Right lung (tissue), 10 donors: ENCODE measurements at places on chromosomes 5 and 9.

DNA sequence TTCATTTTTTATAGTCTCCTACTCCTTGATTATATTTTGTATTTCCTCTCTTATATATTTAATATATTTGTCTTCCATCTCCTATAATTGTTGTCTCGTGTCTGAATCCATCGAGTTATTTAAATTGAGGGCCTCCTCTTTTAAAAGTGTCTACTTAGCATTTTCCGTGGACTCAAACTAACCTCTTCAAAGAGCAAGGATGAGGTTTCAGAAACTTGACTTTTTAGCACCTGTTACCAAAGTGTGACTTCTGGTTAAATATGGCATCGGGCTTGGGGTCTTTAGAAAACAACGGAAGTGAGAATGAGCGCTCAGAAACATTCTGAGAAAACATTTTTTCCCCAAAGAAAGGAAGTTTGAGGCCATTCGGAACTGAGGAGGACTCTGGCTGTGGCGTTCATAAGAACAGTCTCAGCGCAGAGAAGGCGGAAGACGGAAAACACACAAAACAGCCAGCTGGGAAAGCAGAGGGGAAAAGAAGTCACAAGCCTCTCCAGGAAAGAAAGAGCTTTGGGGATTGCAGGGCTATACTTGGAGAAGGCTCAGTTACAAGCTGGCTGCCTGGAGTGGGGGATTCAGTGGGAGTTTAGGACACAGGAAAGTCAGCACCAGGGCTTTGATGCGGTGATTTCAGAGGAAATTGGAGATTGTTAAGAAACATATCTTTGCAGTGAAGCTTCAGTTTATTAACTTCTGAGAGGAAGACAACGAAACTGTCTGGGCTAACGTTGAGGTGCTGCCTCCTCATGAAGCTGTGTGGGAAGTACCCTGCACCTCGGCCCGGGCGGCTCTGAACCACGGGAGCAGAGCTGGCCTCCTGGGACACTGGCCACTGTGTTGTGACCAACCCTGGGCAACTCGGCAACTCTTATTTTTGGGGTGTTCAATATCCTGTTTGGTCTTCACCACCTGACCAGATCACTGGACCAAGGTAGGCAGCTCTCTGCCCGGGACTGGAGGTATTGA is 25.1 kb upstream of the IRX2 start:
- DNase-seq: no peak

- DNase-seq: no peak
These were observed 18.3 kb downstream of the RFX3 start for GRCh38 chr9:3507395-3508077.

DNA sequence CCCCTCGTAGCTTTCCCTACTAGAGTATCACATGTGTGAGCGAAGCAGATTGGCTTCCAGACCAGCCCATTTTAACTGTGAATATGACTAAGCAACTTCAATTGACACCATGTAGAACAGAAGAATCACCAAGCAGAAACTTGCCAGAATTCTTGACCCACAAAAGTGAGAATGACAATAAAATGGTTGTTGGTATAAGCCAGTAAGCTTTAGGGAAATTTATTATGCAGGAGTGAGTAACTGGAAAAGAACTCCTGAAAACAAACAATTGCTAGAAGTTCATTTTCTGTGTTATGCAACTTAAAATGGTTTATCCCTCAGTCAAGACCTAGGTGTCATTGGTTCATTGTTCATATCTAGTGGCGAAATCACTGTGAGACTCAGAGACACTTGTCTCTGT is 303.1 kb downstream of the DMRT2 start:
- no peak for DNase-seq

- no peak for DNase-seq
These were observed 169.9 kb downstream of the CDH9 start for GRCh38 chr5:26868504-26868903.

DNA sequence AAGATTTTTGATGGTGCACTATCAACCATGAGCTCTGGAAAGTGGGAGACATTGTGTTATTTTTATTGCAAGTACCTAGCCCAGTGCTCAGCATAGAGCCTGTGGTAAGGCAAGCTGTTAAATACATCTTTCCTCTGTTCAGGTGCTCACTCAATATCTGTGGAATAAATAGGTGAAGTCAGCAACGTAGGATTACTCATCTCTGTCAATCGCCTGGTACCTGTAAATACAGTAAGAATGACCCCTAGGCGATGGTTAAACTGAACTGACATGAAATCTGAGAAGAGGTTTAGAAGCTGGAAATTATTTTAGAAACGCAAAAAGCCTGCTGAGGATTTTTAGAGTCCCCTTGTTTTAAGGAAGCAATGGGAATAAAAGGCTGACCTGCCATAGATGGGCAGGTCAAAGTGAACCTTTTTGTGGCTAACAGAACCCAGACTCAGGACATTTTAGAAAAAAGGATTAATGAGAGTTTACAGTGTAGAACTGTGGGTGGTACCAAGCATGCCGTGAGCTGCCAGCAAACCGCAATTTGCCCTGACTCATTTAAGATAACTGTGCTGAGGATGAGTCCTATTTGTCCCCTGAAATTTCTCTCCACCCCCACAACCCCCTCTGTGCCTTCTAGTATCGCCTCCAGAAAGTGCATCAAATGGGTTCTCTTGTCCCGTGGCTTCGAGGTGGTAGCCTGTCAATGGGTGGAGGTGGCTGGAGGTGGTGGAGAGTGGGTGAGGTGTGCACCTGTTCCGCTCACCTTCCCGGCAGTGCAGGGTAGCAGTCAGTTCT is 375.1 kb downstream of the MED10 start:
- no peak for DNase-seq

DNA sequence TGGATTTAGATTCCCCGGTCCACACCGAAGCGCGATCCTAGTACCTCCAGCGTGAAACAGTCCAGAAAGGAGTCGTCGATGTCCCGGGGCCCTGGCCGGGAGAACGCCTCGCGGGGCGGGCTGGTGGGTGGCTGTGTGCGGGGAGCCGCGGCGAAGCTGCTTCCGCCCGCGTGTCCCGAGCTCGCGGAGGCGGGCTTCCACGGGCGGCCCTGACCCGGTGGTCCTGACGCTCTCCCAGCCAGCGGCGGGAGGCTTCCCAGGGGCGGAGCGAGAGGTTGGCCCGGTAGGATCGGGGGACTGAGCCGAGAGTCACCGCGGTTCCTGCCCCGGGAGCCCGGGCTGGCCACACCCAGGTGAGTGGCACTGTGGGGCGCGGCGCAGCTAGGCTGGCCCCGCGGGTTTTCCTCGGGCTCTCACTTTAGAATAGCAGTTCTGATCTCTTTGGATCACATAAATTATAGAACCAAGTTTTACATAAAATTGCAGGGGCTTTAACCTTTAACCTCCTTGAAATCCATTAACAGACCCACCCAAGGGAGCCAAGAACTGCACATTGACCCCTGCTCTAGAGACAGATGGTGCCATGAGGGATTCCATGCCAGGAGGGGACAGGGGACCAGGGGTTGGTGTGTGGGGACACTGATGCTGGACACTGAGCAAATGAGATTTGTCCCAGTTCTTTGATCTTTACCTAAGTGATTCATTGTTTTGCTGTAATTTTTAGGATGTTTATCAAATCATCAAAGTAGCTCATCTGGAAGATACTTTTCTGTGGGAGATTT is 29.2 kb upstream of the IL31RA start:
- peak; percentile 32 for DNase-seq

- DNase-seq: no peak
These were observed 377.0 kb downstream of the GLIS3 start for GRCh38 chr9:3922846-3923245.
